ENCODE measurements at places on chromosomes 5 and 9.

DNA sequence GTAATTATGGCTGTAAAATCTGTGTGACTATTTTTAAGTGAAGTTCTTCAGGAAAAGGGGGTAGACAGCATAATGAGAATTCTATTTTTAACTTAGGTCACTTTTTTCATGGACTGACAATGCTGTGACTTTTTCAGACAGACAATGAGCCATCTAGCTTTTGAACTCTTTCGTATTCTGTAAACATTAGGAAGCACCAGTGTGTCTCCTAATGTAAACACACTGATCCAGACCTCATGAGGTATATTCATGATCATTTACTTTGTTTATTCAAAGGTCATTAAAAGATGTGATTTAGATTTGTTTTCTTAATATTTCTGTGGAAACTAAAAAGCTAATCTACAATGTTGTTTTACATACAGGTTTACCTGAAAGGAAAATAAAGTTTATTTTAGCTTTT, 352.6 kb downstream of the ADGRV1 start:
- no peak for DNase-seq

- DNase-seq: no peak
These were observed 35.5 kb downstream of the RFK start for GRCh38 chr9:76358628-76359280.

GRCh38 chr9:106468431-106468830, 394.5 kb upstream of the ZNF462 start:
- DNase-seq: no peak

DNA sequence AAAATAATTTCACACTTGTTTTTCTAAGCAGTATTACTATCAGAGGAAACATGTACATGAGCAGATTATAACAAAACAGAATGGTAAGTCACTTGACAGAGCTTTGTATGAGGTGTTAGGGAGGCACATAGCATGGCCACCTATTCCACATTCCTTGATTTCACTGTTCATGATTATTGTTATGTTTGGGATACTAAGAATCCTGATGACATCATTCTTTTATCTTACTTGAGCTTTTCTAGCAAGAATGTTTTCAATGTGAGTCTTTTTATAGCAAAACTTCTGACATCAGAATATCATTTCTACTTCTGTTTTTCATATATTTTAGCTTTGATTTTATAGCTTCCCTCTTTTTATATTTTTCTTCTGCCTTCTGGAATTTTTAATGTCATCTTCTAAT, 208.2 kb downstream of the DMRTA1 start:
- DNase-seq: no peak

DNA sequence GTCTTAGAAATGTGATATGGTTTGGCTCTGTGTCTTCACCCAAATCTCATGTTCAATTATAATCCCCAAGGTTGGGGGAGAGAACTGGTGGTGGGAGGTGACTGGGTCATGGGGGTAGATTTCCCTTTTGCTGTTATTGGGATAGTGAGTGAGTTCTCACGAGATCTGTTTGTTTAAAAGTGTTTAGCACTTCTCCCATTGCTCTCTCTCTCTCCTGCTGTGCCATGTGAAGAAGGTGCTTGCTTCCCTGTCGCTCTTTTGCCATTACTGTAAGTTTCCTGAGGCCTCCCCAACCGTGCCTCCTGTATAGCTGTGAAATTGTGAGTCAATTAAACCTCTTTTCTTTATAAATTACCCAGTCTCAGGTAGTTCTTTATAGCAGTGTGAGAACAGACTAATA, 203.6 kb downstream of the ASTN2 start:
- no peak for DNase-seq

GRCh38 chr5:149808264-149808982, 78.3 kb downstream of the PPARGC1B start:
- DNase-seq: no peak

Data from brain (organoid and tissue), 16 donors.